ENCODE measurements at places on chromosomes 1 and 21. TPM values are rescaled to one million over a fixed set of nuclear protein-coding genes. Genes with fewer than 3 reads are reported as not detected.
A peak's percentile ranks its signal among the peaks of the same experiment; 100 is the strongest.

- DNase-seq, result peak; percentile 85
These were observed 22.9 kb downstream of the SPSB1 start for GRCh38 chr1:9315411-9316079.

DNA sequence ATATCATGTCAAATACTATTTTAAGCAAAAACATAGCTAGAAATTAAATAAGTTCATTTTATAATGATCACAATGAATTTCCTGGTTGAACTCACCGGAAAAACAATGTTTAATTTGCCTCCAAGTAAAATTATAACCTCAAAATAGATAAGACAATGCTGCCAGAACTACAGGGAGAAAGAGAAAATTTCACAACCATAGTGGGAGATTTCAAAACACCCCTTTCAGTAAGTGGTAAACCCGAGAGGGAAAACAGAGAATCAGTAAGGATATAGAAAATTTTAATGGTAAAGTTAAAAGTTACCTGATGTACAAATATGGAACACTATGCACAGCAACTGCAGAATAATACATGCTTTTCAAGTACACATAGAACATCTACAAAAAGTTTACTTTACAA is 43.2 kb upstream of the PLA2G4A start:
- no peak for DNase-seq

DNA sequence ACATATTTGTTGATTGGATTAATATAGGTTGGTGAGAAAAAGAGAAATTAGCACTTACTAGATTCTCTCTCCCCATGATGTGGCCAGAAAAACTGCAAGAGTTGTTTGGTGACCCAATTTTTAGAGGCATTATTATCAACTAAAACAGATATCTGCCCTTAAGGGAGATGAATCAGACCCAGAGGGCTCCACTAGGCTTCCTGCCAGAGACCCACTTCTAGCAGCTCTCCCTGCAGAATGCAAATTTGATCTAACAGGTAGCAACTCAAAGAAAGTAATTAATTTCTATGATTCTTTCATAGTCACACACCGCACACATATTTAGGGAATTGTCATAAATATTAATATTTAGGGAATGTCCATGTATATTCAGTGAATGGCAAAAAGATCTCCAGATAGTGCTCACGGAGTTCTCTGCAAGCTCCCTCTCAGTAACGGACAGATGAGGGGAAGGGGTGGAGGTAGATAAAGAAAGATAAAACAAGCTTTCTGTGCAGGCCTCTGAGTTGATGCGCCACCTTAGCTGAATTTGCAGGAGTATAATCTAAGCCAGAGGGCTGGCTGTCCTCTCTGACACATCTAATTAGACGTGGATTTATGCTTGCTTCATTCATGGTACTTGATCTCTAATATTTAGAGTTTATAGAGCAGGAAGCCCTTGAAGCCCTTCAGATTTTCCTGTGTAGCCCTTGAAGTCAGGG is 84.1 kb upstream of the CCDC190 start:
- DNase-seq, result no peak

- DNase-seq, result no peak
These were observed 36.1 kb downstream of the FGGY start for GRCh38 chr1:59332983-59333382.

DNA sequence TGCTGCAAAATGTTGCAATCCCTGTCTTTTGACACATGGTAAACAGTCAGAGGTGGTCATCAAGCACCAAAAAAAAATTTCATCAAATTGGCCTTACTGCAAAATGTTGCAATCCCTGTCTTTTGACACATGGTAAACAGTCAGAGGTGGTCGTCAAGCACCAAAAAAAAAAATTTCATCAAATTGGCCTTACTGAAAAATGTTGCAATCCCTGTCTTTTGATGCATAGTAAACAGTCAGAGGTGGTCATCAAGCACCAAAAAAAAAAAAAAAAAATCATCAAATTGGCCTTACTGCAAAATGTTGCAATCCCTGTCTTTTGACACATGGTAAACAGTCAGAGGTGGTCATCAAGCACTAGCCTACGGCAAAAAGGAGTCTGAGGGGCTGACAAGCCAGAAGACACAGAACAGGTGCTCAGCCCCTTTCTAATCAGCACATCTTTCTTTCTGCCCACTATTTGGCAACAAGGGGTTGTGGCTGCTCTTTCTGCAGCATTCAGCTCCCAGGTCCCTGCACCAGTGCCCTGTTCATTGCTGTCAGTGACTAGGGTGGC is 223.8 kb downstream of the KCNH1 start:
- DNase-seq, result no peak

- DNase-seq, result no peak
These were observed 306.2 kb downstream of the MATN1 start for GRCh38 chr1:30417001-30417700.

GRCh38 chr21:38351961-38352521 is 95.2 kb downstream of the KCNJ15 start:
- DNase-seq, result peak; percentile 38

KCNJ10 gene
- 0.33 TPM for total RNA-seq

- no peak for DNase-seq
These were observed 172.5 kb downstream of the DYRK1A start for GRCh38 chr21:37538971-37539590.

CDA gene
- 3.5 TPM for total RNA-seq

PGLYRP4 gene
- total RNA-seq, result not detected

NEK2 gene
- total RNA-seq, result not detected

- DNase-seq, result no peak
These were observed 16.8 kb upstream of the ERVH48-1 start for GRCh38 chr21:42942244-42942643.

All from thyroid gland (tissue), 4 donors.